Right cardiac atrium (tissue), 5 donors: ENCODE measurements at places on chromosomes 6 and 20. TPM values are rescaled to one million over a fixed set of nuclear protein-coding genes. Genes with fewer than 3 reads are reported as not detected.

ANKRD66 gene
- total RNA-seq = not detected

MTG2 gene
- 20.4 TPM for total RNA-seq

DNA sequence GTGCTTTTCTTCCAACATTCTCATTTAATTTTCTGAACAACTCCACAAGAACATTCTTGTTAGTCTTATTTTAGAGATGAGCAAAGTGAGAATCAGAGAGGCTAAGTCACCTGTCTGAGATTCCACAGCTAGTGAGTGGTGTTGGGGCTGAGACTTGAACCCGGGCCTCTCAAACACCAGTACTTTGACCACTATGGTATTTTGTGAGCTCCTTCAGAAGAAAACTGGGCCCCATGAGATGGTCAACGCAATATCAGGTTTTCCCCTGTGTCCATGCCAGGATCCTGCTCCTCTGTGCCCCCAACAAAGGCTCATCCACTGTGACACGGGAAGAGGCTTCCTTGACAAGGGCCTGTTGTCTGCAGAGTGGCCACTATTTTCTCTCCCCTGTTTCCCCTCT, 51.9 kb downstream of the MAFB start:
- no peak for DNase-seq

- DNase-seq = no peak
Measured at GRCh38 chr6:21507811-21508210, 85.7 kb upstream of the SOX4 start.

DNA sequence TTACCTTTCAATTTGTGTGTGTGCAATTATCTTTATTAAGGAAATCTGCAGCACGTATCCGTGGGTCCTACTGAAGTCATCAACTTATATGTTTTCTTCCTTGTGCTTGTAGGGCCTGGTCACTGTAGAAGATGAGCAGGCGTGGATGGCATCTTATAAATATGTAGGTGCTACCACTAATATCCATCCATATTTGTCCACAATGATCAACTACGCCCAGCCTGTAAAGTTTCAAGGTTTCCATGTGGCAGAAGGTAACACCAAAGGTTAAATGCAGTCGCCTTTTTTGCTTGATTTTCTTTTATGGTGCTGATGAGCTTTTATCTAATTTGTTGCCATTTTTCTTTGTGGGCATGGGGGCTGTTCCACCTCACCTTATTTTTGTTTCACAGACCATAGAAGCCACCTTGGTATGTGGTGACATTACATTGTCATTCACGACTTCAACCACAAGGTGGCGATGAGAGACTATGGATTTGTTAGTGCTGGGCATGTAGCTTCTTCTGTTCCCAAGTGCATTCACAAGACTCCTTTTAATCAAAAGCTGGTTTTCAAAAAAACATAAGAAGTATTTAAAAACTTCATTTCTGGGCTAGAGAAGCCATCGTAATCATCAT, 106.5 kb upstream of the LAMP5 start:
- no peak for DNase-seq

GRCh38 chr6:163496205-163496604, 81.7 kb downstream of the QKI start:
- no peak for DNase-seq

GRCh38 chr6:894274-894673, 201.3 kb upstream of the EXOC2 start:
- no peak for DNase-seq

- DNase-seq = no peak
Measured at GRCh38 chr20:55937283-55937682, 68.0 kb downstream of the CBLN4 start.

GRCh38 chr20:47468290-47469050, 33.2 kb upstream of the NCOA3 start:
- DNase-seq = no peak

GRCh38 chr6:15389765-15390723, 144.2 kb downstream of the JARID2 start:
- no peak for DNase-seq

GRCh38 chr6:25875926-25876602, 2.0 kb upstream of the SLC17A3 start:
- DNase-seq = no peak

- DNase-seq = no peak
Measured at GRCh38 chr6:131470534-131470933, 102.5 kb upstream of the ARG1 start.

DNA sequence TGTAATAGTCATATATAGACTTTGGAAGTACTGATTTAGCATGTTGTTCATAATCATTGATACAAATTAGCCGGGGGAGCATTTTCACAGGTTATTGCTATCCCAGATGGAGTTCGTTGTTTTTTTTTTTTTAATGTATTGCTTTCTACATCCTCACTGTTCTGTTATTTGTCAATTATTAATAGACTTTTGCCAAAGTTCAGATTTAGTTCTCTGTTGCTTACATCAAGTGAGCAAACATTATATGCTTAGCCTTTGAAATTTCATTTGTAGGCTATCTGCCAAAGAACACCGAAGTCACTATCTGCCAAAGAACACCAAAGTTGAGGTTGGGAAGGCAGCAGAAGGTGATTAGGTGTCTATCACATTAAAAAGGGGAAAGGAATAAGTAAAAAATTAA, at the start of gene HAO1:
TSS of gene HAO1 (minus strand) at position 118 of the 400 bp plus-strand sequence. CDS start at position 82, 36 bp downstream.
- no peak for DNase-seq

DNA sequence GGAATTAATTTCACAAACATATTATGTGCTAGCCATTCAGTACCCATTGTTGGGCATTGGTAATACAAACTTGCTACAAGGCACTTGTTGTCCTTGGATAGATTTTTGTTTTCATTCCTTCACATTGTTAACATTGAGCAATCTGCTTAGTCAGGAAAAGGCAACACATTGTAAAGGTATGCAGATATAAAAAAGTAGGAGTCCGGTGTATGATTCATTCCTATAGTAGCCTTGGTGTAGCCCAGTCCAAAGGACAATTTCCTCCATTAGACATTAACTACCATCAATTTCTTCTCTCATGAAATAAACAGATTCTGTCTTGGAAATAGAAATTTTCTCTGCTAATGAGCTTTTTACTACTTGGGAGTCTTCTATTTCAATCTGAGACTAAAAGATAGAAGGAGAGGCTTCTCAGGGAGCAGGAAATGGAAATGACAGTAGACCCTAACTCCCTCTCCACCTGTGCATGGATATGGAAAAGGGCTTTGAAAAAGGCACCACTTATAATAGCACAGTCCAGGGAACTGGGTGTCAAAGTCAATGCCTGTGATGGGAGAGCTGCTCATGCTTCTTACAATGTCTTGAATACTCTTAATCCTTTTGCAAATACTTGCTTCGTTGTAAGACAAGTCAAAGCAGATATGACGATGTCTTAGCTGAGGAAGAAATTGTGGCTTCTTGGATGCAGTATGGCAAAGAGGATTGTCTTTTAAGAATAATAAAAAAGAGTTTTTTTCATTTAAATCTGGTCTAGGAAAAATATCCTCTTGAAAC, 369.4 kb upstream of the CITED2 start:
- DNase-seq = no peak
